ENCODE measurements at places on chromosomes 4 and X.

GRCh38 chrX:15616531-15616930 is 15.8 kb upstream of the ACE2 start:
- DNase-seq: no peak

- no peak for DNase-seq
These were observed 349.2 kb downstream of the BMPR1B start for GRCh38 chr4:95107004-95107403.

DNA sequence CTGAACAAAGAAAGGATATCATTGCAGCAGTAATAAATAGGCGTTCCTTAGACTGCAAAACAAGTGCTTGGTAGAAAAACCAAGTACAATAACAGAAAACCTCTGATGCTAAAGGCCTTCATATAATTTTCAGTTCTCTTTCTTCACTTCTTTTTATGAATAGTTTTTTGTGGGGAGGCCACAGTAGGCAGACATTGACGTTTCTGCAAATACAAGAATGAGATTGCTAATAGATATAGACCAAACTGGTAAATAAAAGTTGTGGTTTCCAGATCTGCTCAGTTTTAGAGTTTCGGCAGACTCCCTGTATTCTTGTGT is 57.0 kb upstream of the RAP1GDS1 start:
- no peak for DNase-seq

GRCh38 chr4:110347805-110348204 is 128.2 kb upstream of the ENPEP start:
- DNase-seq: no peak

- no peak for DNase-seq
These were observed 7.4 kb upstream of the HDAC6 start for GRCh38 chrX:48794340-48794910.

DNA sequence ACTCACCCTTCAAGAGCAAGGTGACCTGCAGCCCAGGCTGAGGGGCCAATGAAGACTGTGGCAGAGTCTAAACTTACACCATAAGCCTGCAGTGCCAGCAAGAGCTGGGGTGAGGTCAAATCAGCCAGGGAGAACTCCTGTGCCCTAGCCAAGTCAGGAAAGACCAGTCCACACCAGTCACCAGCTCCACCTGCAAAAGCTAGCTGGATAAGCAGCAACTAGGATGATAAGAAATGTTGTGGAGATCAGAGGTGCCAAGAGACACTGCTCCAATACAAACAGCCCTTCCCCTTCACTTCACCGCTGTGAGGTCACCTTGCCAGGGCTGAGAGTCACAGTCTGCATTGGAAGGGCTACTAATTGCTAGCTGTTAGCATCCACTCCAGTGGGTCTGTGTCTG is 31.3 kb downstream of the NIPAL1 start:
- DNase-seq: no peak

DNA sequence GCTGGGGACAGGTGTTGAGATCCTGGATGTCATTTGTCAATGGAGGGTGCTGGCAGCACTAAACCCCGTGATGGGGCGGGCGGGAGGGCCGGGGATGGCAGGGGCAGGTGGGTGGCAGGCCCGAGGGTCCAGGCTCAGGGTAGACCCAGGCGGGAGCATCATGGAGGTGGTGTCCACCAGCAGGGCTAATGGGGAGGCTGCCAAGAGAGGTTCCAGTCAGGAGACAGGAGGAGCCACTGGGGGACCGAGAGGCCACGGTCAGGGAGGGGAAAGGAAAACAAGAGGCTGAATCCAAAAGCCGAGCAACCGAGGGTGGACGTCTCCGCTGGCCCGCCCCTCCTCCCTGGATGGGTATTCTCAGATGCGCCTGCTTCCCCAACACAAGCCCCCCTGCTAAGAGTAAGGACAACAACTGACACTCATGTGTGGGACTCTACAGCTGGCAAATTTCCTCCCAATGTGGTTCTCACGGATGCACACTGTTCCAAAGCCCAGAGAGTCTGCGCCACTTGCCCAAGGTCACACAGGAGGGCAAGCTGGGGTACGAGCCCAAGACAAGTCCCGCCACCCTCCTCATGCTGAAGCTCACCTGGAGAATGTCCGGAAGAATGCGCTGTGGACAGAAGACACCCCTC is 132.0 kb downstream of the CPZ start:
- no peak for DNase-seq

DNA sequence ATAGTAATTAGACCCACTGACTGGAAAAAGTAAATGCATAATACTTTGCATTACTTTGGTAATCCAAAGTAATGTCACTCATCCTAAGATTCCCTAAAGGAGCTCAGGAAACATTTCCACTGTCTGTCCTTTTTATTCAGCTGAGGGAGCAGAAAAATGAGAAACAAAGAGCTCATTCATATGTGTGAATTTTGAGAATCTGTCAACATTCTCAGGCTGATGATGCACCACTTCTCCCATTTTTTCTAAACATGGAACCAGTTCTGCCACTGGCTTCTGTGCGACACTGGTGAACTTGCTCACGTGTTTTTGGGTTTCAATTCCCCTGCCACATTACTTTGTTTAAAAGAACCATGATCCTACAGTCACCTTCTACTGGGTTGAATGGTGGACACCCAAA is 28.4 kb upstream of the ADH7 start:
- DNase-seq: no peak

DNA sequence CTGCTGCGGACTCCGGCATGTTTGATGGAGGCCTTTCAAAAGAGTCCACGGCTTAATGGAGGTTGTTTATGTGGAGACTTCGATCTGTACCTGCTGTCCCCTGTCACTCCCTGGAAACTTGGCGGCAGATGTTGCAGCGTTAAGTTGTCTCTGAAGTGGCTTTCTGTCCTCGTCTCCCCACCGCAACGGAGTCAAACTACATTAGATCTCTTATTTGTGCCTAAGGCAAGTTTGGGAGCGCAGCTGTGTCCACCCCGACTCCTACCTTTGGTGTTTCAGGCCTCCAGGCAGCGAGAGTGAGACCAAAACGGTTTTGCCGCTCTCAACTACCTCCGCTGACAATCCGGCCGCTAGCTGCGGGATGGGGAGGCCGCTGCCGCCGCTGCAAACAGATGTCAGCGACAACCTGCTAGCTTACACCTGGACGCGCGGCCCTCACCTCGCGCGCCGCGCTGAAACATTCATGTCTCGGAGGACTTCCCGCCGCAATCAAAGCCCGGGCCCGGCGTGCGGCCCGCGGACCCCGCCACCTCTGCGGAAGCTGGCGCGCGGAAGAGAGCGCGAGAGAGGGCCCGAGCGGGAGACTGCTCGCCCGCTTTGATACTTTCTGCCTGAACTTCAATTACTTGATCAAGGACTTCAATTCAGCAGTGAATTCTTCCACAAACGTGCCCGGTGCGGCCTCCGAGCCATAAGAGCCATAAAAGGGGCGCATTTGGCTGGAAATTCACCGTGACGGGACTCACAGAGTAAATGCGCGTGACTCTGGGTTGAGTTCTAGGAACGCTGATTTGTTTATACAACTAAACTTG is 108.4 kb downstream of the ANTXR2 start:
- no peak for DNase-seq

- no peak for DNase-seq
These were observed 703.3 kb upstream of the FRG1 start for GRCh38 chr4:189237340-189237739.

Data from activated naive CD4-positive, alpha-beta T cell treated with anti-CD3 and anti-CD28 coated beads, Interleukin-2, amount 50 U/mL, for 16 hours (primary cell).